Common myeloid progenitor, CD34-positive (primary cell): ENCODE measurements at places on chromosomes 2 and 18.

DNA sequence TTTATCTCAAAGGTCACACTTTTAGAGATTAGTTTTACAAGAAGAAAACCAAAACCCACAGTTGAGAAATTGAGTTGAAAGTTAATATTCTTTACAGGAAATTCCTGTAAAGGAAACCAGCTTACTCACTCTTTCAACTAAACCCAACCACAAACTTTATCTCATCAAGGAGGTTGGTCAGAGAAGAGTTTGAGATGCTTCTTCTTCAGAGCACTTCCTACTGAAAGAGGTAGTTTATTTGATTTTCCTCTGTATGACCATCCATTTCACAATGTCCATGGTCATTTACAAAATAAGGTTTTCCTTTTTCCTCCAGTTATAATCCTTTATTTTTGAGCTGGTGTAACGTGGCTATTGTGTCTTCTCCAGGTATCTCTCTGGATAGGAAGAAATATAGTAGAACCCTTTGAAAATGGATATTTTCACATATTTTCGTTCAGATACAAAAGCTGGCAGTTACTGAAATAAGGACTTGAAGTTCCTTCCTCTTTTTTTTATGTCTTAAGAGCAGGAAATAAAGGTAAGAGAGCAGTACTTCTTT, 4.5 kb upstream of the IL18RAP start:
- DNase-seq = peak; percentile 47

DNA sequence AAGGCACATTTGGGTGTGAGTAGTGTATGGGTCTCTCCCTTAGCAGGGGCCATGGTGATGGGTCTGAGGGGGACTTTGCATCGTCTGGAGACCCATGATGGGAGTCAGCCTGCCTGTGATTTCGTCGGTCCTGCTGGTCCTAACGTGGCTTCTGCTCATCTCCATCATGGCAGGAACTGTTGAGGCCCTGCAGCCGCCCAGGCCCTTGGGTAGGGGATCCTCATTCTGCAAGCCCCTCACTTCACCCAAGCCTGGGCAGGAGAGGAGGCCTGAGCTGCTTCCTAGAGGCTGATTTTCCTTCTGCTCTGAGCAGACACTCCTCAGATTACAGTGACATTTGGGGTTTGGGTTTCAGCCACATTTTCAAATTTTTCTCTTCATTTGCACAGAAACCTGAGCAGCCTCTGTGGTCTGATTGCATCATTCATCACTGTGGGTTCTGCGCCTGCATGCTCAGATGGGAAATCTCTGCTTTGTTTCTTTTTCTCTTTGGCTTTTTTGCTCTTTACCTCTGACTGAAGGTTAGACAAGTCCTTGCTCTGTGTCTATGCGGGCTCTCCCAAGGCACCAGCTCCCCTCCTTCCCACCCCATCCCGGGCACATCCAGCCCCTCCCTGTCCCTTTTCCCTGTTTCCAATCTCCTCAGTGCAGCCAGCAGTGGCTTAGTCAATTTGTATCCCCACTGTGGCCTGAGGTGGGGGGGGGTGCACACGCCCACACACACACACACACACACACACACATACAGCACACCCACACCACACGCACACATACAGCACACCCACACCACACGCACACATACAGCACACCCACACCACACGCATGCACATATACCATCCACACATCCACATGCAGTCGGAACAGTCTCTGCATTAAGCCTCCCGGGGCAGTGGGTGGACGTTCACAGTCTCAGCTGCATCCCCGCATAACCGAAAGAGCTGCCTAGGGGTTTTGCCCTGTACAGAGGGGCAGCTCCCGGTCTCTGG, 305.4 kb upstream of the HS6ST1 start:
- DNase-seq = peak; percentile 83

DNA sequence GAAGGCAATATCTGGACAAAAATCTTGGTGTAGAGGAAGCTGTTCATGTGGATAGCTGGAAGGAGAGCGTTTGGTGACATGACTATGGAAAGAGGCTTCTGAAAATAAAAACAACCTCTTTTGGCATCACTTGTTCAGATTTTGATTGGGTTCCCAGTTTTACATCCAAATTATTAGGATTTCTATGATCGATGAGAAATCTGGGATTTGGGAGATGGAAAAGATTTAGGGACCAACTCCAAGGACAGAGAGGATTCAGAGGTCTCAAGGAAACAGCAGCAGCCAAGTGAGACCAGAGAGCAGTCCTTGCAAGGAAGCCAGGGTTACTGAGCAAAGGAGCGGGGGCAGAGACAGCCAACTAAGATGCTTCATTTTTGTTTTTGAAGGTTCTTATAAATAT, 441.7 kb downstream of the TRIB2 start:
- no peak for DNase-seq

DNA sequence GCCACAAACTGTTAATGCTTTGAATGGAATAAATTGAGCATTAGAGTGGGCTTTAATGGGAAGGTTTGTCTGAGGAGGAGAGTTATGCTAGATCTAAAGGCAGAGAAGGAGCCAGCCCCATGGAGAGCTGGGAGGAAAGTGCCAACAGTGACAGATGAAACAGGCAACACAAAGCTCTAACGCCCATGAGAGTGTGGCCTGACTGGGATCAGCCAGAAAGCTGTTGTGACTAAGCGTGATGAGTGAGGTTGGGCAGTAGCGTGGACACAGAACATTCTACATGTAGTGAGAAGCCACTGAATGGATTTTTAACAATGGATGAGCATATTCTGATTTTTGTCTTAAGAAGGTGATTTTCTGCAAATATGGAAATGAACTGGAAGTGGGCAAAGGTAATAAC, 185.3 kb upstream of the SIX2 start:
- no peak for DNase-seq

- peak; percentile 9 for DNase-seq
Observed at GRCh38 chr2:207983641-207984042, 41.7 kb downstream of the PLEKHM3 start.

DNA sequence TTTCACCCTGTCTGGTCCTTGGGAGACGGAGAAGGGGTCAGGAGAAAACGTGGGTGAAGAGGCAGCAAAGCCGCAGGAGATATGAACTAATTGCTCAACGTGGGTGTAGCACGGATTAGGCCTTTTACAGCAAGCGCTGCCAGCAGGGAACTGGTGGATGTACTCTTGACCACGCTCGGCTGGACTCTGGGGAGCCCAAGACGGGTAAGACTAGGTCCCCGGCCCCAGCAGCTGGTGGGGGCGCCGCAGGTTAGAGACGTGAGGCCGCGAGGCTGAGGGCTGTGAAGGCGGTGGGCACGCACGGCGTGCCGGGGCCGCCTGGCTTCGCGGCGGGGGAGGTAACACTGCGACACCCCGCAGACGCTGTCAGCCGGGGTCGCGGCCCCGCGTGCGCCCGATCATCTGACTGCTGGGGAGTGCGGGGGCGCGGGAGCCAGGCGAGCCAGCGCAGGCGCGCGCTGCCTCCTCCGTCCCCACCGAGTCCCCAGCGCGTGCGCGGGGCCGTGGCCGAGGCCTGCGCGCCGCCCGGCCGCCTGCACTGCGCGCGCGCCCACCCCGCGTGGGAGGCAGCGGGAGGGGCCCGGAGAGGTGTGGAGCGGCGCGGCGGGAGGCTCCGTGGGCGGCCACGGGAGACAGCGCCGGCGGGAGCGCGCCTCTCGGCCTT, at the start of gene CLIP4:
Gene CLIP4 (plus strand): TSS at position 470 of the 664 bp plus-strand sequence. CDS start 5,974 bp downstream, outside the sequence.
- peak; percentile 82 for DNase-seq

- no peak for DNase-seq
Observed at GRCh38 chr2:85376291-85377065, 21.9 kb downstream of the ELMOD3 start.

DNA sequence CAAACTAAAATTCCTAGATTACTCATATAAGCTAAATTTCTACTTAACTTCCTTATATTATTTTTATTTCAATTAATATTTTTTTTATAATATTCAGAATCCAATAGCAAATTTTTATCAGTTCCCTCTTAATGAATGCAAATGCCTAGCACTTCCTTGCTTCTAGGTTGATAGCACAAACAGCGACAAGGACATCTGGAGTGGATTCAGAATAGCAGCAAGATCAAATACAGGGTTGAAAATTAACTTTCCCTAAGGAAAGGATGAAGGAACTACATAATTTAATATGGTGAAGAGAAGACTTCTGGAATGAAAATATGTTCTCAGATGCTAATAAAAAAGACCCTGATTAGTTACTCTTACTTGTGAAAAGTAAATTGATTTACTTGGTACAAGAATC, 64.5 kb downstream of the PIGN start:
- DNase-seq = no peak

DNA sequence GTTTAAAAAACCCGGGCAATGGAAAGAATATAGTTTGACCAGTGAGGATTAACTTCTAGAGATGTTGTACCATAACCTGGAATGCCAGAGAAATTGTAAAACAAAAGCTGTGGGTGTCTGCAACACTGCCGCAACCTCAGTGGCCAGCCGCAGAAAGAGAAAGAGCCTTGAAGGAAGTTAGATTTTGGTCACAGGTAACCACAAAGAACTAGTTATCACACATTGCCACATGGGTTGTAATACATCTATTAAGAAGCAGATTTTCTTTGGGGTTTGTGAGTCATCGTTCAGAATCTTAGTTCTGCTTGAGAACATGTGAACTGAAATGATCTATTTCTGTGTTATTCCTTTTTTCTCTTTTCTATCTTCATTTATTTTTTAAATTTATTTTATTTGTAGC, 222.9 kb upstream of the AGAP1 start:
- peak; percentile 90 for DNase-seq

DNA sequence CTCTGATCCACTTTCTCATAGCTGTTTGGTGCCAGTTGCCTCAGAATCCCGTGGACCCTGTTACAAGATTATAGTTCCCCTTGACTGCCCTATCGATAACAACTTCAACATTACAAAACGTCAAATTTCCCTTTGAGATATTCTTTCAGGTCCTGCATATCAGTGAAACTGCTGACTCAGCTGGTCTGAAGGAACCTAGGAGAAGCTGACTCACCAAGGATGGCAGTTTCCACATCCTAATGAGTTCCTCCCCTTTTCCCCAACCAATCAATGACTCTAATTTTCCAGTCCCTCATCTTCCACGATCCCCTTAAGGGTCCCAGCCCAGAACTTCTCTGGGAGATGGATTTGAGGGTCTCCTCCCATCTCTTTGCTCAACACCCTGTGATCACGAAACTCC, 27.6 kb upstream of the GNAL start:
- DNase-seq = no peak

DNA sequence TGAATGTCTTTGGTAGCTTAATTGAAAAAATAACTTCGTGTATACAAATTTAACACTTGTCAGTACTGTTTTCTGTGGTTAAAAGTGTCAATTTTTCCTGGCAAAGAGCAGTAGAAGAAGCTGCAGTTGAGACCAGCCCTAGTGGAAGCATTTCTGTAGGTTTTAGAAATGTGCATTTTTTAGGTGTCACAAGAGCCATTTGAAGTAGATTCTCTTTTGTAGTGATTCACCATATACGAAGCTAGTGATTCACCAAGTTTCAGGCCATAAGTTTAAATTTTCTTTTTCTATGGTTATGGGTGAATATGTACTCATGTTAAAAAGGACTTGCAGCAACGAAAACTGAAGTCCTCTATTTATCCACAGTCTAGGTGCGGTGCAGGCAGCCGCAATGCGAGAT, 4.2 kb downstream of the NABP1 start:
- no peak for DNase-seq
